SHP77 treated with DMSO at 0.1 percent for 48 hours (cell line): ENCODE measurements at places on chromosomes 7 and 10.

GRCh38 chr7:142348921-142349405 lies 91.1 kb upstream of the PRSS58 start:
- no peak for DNase-seq

DNA sequence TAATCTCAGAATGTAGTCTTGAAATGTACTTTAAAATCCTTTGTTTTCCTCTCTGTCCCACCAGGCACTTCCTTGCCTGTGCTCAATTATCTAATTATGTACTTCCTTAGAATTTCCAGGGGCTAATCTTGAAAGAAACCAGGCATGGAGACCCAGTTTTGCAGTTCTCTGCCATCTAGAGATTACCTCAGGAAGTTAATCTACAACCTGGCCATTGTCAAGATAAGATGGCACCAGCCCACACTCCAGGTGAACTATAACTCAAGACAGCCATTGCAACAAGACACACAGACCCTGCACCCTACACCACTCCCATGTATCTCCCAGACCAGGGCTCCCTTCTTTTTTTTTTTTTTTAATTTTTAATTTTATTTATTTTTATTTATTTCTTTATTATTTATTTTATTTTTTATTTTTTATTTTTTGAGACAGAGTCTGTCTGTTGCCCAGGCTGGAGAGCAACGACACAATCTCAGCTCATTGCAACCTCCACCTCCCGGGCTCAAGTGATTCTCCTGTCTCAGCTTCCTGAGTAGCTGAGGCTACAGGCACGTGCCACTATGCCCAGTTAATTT lies 85.9 kb upstream of the TRIM24 start:
- DNase-seq, result no peak

- peak; percentile 10 for DNase-seq
Observed at GRCh38 chr10:93080350-93081046, 6.8 kb downstream of the CYP26A1 start.

DNA sequence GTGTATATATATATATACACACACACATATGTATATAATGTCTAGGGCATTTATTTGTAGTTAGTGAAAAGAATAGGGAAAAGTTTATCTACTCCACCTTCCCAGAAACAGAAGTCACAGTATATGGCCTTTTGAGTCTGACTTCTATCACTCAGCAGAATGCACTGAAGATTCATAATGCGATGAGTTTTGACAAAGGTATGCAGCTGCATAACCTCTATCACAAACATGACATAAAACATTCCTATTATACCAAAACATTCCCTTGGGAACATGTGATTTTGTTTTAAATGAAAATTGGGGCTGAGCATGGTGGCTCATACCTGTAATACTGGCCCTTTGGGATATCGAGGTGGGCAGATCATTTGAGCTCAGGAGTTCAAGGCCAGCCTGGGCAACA lies 137.3 kb upstream of the EEPD1 start:
- no peak for DNase-seq

DNA sequence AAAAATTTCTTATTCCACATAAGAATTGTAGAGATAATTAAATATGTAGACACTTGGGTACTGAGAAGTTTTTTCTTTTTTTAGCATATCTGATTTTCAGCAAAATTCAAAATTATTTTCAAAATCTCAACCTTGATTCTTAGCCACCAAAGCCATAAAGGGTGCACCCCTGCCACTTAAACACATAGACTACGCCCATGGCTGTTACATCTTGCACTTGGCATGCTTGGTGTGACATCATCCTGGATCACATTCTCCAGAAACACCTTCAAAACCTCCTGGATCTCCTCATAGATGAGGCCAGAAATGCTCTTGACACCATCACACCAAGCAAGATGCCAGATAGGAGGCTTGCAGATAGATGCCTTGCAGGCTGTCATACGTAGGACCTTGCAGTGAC lies 89.1 kb upstream of the KLF14 start:
- no peak for DNase-seq

DNA sequence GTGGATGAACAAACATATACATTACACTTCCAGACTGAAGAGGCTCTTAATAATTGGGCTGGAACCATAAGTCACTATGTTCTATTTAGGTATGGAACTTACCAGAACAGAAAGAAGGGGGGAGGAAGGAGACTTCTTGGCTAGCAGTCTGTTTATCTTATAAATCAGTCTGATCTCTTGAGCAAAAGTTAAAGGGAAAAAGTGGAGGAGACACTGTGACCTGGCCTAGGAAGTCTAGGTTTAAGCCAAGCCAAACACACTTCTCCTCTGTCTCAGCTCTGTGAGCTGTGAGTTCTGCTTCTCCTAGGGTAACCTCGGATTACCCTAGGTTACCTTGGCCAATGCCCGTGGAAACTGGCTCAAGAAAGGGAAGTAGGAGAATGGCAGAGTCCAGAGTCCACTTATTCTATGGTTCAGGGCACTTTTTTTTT lies 95.2 kb downstream of the PFKFB3 start:
- DNase-seq, result no peak

- no peak for DNase-seq
Observed at GRCh38 chr10:67794909-67795460, 43.0 kb downstream of the DNAJC12 start.

- DNase-seq, result no peak
Observed at GRCh38 chr7:127474457-127474856, 81.9 kb upstream of the ZNF800 start.

- no peak for DNase-seq
Observed at GRCh38 chr7:116683786-116684185, 11.8 kb downstream of the MET start.

DNA sequence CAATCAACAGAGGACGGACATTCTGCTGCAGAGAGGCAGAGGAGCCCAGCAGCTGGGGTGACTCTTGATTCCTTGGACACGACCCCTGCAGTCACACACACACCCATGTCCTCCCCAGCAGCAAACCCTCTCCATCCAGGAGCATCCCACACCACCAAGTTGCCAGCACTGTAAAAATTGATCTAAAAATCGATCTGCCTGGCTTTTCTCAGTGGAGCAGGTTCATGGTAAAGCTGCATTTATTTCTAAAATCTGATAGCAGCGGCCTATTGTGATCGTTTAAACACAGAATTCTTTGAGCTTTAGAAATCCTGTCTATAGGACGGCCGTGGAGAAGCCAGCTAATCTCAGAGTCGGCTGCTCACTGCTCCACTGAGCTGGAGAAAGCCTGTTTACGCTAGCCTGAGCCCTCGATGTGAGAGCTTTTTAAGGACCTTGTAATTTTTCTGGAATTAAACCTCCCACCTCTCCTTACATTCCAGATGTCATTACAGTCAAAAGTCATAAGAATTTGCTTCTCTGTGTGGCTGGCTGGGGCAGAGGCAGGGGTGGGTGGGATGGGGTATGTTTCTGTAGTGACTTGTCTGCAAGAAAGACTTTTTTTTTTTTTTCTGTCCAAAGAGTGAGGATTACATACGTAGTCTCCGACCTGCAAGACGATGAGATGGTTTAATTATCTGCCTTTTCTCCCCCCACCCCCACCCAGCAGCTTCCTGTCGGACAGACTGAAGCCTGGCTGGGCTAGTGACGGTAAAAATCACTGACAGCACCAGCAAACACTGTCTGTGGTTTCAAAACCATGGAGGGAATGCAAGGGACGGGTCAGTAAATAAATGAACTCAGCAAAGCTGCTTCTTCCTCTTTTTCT lies 31.6 kb downstream of the TRIM8 start:
- DNase-seq, result peak; percentile 3

- peak; percentile 36 for DNase-seq
Observed at GRCh38 chr7:150986099-150986512, 4.7 kb upstream of the NOS3 start.

DNA sequence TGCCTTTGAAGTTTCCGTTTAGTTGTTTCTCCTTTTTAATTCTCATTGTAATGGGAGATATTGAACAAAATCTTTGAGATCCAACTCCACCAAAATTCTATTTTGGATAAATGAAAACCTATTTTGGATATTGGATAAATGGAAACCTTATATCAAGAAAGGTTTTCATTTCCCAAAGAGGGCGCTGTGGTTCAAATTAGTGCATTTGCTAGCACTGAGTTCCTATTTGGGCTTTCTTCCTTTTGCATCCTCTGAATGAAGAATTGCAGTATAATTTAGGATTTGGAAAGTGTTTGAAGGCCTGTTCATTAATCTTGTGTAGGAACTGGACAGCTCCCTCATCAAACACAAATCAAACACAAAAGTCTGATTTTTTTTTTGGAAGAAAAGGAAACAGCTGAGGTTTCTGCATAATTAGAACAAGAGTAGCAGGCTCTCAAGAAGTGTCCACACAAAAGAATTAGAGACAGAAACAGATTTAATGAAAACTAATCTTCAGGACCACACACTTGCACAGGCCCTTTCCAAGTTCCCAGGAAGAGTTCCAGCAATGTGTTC lies 80.8 kb upstream of the KLF14 start:
- DNase-seq, result no peak

GRCh38 chr7:93198472-93198871 lies 27.8 kb downstream of the HEPACAM2 start:
- no peak for DNase-seq

DNA sequence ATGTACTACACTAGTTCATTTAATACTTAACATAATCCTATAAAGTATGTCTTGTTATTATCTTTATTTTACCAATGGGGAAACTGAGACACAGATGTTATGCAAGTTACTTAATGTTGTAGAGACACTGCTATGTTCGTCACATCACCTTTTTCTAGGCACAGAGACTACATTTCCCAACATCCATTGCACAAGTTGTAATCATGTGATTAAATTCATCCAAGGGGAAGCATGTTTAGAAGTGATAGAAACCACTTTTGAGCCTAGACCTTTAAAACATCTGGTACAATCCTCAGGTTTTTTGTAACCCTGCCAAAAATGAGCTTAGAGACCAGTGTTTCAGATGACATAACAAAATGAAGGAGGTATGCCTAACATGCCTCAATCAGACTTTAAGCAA lies 386.8 kb upstream of the HPS1 start:
- no peak for DNase-seq

DNA sequence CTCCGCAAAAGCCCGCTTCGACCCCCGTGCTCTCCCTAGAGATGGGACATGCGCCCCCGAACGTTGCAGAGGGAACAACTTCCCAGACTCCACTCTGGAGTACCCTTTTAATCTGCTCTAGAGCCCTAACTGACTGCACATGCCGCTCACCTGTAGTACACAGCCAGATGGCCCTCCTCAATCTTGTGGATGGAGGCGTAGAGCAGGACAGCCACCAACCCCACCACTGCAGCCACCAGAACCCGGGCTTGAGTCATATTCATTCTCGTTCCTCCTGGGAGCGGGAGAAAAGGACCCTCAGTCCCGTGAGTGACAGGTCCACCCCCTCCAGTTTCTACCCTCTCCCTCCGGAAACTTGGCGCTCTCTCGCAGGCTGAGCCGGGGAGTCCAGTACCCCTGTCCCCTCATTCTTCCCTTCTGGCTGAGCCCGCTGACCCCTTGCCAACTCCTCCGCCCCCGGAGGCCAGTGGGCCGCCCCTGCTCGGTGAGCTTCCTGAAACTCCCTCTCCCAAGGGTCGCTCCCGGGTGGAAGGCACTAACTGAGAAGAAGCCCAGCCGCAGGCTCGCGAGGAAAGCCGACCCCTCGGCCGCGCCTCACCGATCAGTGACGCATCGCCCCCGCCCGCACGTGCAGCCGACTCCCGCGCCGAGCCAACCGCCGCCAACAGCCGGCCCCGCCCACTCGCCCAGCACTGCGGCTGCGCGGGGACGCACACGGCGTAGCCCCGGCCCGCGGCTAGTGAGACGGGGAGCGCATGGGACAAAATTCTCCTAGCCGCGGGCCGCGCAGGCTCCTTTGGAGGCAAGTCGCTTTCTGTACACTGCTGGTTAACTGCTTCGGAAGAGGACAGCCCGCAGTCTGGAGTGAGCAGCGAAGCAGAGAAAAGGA lies at the start of gene ERLIN1:
Gene ERLIN1 (minus strand): TSS at position 666 of the 889 bp plus-strand sequence. CDS start 403 bp downstream, at position 263.
- peak; percentile 88 for DNase-seq
